Left ventricle myocardium superior (tissue), 1 donor: ENCODE measurements at places on chromosomes 6 and 20. TPM values are rescaled to one million over a fixed set of nuclear protein-coding genes. Genes with fewer than 3 reads are reported as not detected.
A peak's percentile ranks its signal among the peaks of the same experiment; 100 is the strongest.

Gene CASS4
- 0.55 TPM for total RNA-seq

Gene SLC17A3
- not detected for total RNA-seq

- DNase-seq: no peak
Observed at GRCh38 chr20:43185901-43186300, 3.8 kb downstream of the PTPRT start.

- DNase-seq: no peak
Observed at GRCh38 chr6:17013701-17014100, 88.1 kb upstream of the STMND1 start.

- no peak for DNase-seq
Observed at GRCh38 chr6:107731422-107732319, 92.4 kb downstream of the SCML4 start.

DNA sequence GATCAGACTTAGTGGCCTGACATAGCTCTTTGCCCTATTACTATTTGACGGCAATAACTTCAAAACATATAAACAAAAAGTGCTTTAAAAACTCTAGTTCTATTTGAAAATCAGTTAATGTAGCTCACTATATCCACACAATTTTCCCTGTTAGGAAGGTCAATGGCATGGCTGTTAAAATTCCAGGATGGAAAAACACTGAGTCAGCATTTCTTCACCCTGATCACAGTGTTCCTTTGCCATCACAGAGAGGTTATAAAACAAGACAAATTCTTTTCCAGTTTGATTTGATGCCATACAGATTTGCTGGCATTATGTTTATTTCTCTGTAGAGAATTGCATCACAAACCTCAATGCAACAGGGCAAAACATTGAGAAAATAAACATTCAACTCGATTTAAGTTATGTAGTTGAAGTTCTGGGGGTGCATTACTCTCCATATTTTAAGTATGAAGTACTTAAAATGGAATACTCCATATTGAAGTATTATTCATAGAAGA is 253.7 kb upstream of the HSF2 start:
- DNase-seq: no peak

DNA sequence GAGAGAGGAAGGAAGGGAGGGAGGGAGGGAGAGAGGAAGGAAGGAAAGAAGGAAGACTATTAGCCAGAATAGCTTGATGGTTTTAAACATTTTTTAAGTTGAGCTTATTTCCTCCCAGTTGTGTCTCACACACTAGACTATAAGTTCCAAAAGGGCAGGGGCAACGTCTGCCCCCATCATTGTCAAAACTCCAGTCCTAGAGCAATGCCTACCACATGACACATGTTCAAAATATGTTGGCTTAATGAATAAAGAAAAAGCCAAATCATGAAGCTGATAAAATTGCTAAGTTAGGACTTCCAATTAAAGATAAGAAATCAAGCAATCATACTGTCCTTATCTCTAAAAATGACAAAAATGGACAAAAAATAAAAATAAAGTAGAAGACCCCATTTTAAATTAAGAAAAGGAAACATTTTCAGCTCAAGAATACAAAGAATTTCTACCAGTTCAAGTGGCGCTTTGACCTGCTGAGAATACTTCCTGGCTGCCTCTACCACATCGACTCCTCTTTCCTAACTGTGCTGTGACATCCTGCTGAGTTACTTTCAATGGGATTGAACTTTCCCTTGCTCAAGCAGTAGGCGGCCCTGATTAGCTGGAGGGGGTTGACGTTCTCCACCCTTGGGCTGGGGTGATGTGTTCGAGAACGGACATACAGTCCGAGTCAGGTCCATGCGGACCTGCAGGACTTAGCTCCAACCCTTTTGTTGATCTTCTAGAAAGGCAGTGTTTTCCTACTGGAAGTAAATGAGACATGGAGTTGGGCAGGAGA is 283.9 kb upstream of the FOXQ1 start:
- no peak for DNase-seq

DNA sequence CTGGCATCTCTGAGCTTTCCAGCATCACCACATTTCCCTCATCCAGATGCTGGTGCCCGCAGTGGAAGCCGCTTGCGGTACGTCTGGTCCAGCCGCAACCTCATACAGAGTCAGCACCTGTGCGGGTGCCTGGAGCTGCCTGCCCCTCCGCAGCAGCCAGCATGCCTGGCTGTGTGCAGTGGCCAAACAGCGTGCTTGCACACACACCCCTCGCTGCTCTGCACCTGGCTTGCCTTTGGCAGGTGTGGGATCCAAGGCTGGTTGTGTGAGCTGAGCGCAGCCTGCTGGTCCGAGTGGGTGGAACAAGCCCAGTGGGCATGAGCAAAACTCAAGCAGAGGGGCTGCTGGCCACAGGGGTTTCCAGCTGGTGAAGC is 3.1 kb upstream of the HINT3 start:
- DNase-seq: no peak

DNA sequence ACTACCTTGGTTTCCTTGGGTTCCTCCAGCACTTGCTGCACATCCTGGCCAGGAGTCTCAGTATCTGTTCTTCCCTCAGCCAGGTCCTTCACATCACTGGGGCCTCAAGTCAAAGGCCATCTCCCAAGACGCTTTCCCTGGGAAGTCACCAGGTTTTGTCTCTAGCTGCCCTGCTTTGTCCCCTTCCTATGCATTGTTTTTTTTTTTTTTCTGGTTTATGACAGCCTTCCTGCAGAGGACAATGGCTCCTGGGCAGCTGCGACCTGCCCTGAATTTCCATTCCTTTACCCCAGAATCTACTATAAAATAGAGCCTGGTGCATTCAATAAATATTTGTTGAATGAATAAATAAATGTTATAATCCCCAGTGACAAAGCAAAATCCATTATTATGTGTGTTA is 687.3 kb downstream of the QKI start:
- DNase-seq: no peak

DNA sequence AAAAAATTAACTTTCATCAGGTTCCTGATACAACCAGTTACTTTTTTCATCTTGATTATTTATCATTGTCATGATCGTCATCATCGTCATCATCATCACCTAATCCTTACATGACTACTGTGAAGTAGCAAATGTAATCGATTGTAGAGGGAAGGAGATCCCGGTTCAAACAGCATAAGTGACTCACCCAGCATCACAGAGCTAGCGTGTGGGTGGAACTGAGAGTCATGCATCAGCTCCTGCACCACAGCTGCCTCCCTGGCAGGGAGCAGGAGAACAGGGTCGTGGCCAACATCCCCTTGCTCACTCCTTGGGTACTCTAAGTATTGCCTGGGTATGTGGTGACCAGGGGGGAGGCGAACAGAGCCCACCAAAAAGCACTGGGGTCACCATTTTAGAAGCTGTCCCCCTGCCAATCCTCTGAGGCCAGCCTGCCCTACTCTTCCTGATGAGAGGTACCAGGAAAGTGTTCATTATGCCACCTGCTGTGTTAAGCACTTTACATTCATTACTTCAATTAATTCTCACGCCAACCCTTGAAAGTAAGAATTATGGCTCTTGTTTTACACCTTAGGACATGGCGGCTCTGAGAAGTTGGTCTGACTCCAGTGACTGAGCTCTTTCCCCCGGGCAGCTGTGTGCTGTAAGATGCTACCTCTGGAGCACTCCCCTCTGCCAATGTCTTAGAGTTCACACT is 425.2 kb downstream of the CD83 start:
- no peak for DNase-seq

DNA sequence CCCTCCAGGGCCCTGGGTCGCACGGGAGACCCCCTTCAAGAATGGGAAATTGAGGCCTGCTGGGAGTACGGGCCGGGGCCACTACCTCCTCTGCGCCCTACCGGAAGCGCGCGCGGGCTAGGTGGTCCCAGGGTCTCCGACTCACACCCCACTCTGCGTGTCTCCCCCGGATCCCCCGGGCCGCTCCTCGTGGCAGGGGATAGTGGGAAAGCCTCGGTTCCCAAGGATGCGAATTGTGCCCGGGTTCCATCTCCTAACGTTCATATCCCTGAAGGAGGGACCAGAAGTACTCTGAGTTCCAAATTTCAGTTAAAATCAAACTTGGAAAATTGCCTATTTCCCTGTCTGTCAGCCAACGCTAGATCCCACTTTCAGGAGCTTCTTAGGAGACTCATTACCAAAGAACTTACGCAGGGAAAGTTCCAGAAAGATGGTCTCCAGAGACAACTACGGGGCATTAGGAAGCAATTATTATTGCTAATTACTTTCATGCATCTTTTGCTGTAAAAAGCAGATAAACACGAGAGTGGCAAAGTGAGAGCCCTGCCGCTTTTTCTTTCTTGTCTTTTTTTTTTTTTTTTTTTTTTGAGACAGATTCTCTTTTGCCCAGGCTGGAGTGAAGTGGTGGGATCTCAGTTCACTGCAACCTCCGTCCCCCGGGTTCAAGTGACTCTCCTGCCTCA is 858 bp downstream of the FAM83D start:
- DNase-seq: peak; percentile 35

DNA sequence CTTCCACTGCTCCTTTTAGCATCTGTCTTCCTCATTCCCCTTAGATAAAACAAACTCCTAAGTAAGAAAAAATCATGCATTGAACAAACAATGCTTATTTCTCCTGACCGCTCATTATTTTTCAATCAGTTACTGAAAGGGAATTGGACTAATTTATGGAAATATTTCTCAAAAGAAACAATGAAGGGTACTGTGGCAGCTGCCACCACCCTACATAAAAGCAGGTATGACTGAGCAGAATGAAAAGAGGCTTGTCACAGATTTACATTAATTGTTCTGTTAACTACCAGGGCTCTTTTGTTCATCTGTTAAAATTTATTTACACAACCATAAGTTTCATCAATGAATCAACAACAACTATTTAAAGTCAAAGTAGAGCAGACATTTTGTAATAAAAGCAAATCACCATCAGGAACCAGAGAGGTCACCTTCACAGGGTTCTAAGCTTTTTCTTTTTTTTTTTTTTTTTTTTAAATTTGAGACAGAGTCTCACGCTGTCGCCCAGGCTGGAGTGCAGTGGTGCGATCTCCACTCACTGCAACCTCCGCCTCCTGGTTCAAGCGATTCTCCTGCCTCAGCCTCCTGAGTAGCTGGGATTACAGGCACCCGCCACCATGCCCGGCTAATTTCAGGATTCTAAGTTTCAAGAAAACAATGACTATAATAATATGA is 204.0 kb downstream of the PTPRK start:
- no peak for DNase-seq

GRCh38 chr20:14126856-14127255 is 131.5 kb downstream of the MACROD2 start:
- DNase-seq: no peak

- no peak for DNase-seq
Observed at GRCh38 chr6:79440598-79440997, 96.6 kb downstream of the LCA5 start.

DNA sequence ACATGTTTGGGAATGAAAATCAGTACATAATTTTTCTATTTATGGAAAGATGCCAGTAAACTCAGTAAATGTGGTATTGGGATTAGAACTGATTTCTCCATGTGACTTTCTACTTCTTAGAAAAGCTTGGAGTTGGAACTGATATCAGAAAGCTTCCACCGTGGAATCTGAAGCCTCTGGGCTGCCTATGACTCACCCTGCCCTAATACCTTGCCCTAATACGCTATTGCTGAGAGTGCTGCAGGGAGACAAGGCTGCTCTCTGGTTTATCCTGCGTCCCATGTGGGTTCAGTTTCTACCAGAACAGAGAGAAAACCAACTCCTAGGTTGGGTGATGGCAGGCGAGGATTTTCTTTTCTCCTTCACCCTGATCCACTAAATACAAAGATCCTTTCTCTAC is 3.3 kb upstream of the STMND1 start:
- DNase-seq: no peak

- DNase-seq: no peak
Observed at GRCh38 chr20:45798935-45799642, 7.3 kb downstream of the DNTTIP1 start.

DNA sequence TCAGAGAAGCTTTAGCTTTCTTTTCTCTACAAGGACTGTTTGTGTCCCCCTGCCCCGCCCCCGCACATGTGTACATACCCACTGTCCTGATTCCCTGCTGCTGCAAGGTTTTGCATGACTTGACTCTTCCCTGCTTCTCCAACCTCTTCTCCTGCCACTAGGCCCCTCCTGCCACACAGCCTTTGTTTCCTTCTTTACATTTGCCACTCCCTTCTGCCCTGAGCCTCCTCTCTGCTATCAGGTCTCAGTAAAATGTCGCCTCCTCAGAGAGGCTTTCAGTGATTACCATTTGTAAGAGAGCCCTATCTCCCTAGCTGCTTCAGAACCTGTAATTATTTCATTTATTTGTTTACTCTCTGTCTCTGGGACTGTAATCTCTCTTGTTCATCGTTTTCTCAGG is 56.4 kb upstream of the VSTM2L start:
- DNase-seq: no peak

DNA sequence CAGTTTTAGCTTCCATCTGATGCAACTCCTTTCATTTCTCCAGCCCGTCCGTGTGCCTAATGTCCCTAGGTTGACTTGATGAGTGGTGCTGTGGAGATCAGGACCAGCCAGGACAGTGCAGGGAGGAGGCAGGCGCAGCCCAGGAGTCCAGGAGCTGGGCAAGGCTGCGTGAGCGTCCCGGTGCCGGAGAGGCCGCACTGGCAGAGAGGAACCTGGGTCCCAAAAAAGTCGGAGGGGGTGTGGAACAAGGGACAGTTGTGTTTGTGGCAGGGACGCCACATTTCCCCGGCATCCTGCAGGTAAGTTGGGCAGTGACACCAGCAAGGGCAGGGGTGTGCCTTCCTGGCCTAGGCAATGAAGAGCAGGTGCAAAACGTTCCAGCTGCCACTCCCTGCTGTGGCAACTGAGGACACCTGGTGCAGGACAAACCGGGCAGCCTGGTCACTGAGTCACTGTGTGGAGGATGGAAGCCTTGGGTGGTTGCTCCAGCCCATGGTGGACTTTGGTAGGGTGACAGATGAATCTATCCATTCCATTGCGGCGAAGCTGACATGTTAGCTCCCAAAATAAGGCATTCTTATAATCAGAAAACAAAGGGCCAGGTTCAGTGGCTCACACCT is 53.2 kb downstream of the RAMACL start:
- no peak for DNase-seq

GRCh38 chr6:63940056-63940455 is 304.5 kb downstream of the PHF3 start:
- DNase-seq: no peak

GRCh38 chr6:43171707-43172103 is 636 bp downstream of the SRF start:
- no peak for DNase-seq

DNA sequence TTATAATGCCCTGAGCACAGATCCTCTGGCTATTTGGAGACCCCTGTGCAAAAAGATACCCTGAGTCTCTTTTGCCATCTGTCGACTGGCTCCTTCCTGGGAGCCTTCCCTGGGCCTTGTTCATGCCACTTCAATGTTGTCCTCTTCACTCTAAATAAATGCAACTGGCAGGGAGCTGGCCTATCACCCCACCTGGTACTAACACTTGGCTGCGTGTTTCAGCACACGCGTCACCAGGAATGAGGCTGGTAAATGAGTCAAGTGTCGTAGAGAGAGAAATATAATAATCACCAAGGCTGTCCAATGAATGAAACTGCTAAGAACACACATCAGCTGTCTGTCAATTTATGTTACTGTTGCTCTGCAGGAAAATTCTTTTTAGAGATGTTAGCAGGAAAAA is 374.6 kb upstream of the JARID2 start:
- DNase-seq: peak; percentile 66
